Stimulated activated CD4-positive, alpha-beta T cell treated with anti-CD3 and anti-CD28 coated beads, Interleukin-1b, Interleukin-23, amount 100 ng/mL, for 1 hour (primary cell): ENCODE measurements at places on chromosomes 4 and X.

GRCh38 chrX:109902665-109903064, 100.2 kb upstream of the TMEM164 start:
- DNase-seq = no peak

GRCh38 chr4:89939994-89940393, 45.3 kb downstream of the MMRN1 start:
- DNase-seq = no peak

DNA sequence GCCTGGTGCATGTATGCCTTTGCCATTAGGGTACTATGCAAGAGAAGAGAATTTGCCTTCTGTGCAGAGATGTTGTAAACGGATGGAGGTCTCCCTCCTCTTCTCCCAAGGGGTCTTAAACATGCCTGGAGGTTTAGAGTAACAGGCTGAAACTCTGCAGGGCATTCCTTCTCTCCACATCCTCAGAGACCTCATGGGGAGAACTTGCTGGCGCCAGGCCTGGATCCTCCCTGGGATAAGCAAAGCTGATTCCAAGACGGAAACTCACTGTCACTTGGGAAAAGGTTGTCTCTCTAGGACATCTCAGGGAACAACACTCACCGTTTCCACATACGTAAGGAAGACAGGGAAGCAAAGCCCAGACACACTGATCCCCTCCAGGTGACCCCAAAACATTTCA, 76.9 kb upstream of the GPM6B start:
- no peak for DNase-seq

GRCh38 chr4:7032596-7032995, 10.6 kb upstream of the TADA2B start:
- no peak for DNase-seq

GRCh38 chr4:126630230-126630629, 1002.5 kb upstream of the INTU start:
- DNase-seq = no peak

DNA sequence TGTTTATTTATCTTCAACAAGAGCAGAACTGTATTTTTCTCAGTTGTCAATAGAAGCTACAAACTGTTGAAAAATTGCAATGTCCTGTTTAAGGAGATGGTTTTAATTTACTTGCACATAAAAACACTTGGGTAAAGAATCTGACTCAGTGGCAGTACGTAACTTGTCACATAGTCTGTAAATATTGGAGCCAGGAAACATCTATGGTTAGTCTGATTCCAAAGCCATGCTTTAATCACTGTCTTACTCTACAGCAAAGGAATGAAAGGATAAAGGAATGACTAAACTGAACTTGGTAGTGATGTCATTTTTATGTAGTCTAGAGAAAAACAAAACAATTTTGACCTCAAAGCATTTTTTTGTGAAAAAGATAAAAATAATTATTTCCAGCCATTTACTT, 537.2 kb downstream of the STIM2 start:
- no peak for DNase-seq
